Ecto neural progenitor cell (in vitro differentiated cells): ENCODE measurements at places on chromosomes 13 and 19.

DNA sequence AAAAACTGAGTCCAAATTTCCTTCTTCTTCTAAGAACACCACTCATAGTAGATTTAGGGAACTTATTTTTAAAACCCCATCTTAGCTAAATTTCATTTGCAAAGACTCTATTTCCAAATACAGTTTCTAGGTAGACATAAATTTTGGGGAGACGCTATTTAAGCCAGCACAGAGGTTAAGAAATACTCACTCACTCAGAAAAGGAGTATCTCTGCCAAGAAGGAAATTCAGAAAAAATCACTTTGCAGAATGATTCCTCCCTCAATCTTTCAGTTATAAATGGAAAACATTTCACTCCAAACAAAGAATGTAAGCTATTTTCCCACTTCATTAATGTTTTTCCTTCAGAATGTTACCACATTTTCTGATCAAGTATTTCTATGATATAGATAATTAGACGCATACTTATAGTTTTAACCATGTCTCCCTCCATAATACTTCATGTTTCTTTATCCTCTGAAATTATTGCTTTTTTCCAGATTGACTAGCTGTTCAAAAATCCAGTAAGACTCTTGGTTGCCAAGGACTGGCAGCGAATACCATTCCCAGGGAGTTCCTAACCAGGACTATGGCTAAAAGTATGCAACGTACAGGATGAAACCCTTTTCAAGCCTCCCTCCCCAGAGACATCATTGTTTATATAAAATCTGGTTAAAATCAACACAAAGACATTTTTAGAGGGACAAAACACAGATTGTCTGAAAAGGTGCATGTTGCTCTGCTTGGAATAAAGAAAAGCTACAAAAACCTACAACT, 52.5 kb upstream of the RXFP2 start:
- no peak for DNase-seq

DNA sequence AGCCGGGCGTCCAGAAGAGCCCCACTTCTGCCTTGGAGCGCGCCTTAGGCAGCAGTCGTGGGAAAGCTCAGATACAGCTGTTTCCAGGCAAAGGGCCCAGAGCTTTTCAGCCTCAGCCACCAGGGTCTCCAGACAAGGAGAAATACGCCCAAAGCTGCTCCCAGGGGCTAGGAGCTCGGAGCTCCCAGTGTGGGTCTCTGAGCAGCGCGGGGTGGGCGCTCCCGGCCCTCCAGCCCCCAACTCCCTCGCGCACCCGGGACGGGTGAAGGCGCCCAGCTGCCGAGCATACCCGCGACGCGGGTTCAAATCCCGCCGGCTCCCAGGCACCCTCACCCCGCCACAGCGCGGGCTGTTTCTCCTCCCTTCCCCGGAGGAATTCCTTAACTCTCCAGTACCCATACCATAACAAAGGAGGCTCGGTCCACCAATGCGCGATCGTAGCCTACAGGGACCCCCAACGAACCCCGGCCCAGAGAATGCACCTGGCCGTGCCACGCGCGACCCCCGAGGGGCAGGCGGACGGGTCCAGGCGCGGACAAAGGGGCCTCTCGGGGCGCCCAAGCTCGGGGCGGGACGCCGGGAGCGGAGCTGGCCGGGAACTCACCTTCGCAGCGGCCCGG, 507 bp downstream of the COL4A1 start:
- no peak for DNase-seq

DNA sequence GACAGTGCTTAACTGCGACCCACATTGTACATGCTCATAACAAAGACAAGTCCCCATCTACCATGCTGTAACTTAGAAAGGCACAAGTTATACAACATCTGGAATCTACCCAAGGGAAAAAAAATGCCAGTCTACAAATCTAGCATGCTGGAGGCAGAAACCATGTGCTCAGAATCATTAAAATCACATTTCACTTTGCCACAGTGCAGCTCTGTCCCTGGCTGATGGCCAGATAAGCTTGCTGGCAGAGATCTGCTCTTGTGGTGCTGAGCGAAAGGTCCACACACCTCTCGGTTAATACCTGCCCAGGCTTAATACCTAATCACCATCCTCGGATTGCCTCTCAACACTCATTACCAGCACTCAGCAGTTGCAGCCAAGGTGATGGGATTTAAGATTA, 74.1 kb upstream of the UQCRFS1 start:
- DNase-seq, result no peak

GRCh38 chr19:48969276-48970138, 4.4 kb downstream of the FTL start:
- DNase-seq, result no peak

GRCh38 chr13:31010296-31010695, 77.8 kb downstream of the TEX26 start:
- DNase-seq, result no peak
